ENCODE measurements at places on chromosomes 6 and 20.

GRCh38 chr20:63968136-63968927 is 1.4 kb downstream of the ZNF512B start:
- no peak for DNase-seq

GRCh38 chr20:61500791-61501321 is 248.8 kb downstream of the CDH4 start:
- DNase-seq, result no peak

- DNase-seq, result no peak
Observed at GRCh38 chr20:11205769-11206362, 532.1 kb upstream of the JAG1 start.

DNA sequence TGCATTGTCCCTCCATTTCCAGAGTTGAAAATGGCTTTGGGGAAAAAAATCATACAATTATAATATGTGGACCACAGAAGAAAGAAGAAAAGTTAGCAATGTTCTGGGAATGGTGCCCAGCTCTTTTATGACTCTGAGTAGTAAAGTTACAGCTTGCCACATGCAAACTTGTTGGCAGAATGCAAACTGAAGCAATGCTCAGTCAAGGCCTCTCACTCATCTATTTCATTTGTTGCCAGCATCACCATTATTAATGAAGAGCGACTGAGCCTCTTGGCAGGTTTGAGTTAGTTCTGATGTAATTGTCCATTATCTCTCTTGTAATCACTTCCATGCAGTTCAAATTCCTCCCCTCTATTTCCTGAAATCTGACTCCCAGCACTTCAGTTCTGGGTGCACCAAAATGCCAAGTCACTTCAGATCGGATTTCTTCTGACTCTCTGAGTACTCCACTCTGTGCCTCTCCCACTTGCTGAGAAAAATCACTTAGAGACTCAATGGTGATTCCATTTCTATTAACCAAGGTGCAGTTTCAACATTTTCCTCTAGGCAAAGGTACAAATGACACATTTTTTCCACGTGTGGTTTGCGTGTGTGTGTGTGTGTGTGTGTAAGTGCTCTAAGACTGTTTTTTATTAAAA is 154.4 kb upstream of the STMND1 start:
- DNase-seq, result peak; percentile 98

GRCh38 chr6:44593539-44593944 is 206.0 kb downstream of the CDC5L start:
- DNase-seq, result peak; percentile 75

DNA sequence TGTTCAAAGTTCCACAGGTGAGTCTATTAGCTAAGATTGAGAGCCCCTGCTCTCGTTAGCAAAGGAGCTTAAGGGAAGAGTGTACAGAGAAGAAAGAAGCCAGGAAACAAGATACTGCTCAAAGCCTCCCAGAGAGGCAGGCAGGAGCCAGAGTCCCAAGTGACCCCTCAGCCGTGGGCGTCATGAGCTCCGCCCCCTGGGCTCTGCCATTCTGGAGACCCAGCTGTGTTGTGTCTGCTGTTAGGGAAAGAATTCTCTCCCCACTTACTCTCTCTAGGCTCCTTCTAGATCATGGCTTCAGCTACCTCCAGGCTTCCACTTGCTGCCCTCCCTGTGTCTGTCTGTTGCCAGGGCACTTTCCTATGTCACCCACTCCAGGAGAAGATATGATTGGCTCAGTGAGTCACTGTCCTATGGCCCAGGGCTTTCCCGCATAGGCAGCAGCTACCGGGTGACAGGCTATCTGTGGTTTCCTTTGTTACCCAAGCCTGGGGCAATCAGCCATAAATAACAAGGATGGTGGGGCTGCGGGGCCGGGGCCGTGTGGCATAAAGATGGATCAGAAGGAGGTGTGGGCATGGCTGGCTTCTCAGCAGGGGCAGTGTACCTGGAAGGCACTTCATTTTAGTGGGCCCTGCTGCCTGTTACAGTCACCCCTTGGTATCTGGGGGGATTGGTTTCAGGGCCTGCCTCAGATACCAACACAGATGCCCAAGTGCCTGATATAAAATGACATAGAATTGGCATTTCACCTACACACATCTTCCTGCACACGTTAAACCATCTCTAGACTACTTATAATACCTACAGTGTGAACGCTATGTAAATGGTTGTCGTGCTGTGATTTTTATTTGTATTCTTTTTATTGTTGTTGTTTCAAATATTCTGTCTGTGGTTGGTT is 118.9 kb downstream of the ARMC2 start:
- peak; percentile 52 for DNase-seq

- DNase-seq, result no peak
Observed at GRCh38 chr20:2804041-2804828, 3.8 kb upstream of the CPXM1 start.

DNA sequence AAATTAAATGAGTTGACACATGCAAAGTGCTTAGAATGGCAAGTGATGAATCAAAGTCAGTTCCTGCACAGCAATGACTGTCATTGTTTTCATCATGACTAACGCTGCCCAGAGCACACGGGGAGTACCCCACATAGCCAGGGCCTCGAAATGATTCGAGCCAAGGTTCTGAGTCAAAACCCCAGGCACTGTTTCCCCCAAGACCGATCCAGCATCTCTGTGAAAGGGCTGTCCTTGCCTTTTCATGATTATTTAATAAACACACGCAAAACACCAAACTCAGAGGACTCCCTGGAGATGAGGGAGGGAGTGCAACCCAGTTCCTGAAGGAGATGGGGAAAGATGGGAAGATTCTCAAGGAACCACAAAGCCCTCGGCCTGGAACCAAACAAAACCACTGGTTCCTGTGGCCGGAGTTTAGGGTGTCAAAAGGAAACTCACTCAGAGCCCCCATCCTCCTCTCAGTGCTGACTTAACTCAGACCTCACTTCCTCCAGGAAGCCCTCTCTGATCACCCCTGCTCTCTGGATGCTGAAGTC is 3.8 kb downstream of the PREX1 start:
- peak; percentile 83 for DNase-seq

DNA sequence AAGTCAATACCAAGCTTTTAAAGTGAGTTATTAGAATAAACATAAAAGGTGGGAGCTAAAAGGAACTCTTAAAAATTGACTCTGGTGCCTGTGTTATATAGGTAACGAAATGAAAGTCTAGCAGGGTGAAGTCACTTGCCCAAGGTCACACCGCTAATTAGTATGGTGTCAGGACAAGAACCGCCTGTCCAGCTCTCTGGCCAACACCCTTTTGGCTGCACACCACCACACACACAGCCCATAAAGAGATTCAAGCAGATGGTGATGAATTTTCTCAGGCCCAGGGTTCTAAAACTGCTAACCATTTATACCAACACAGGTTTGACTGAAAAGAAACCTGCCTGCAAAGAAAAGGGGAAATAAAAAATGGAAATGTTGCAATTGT is 20.2 kb downstream of the GFOD1 start:
- no peak for DNase-seq

GRCh38 chr20:32336918-32337347 is 21.2 kb upstream of the ASXL1 start:
- DNase-seq, result peak; percentile 60

DNA sequence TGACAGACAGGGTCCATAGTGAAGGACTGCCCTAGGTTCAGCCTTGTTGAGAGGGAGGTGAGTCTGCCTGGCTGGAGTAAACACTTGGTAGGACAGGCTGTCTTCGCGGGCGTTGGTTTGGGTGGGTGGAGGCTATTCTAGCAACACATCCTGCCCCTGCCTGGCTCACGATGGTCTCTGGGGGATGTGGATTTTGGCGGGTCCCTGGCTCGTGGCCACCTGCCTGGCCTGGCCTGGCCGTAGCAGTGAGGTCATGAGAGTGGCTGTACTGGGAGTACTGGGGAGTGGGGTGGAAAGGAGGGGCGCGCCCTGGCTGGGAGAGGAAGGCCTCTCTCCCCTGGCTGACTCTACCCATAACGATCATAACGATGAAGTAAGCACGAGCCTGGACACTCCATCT is 30.2 kb upstream of the MRPS18A start:
- peak; percentile 68 for DNase-seq

DNA sequence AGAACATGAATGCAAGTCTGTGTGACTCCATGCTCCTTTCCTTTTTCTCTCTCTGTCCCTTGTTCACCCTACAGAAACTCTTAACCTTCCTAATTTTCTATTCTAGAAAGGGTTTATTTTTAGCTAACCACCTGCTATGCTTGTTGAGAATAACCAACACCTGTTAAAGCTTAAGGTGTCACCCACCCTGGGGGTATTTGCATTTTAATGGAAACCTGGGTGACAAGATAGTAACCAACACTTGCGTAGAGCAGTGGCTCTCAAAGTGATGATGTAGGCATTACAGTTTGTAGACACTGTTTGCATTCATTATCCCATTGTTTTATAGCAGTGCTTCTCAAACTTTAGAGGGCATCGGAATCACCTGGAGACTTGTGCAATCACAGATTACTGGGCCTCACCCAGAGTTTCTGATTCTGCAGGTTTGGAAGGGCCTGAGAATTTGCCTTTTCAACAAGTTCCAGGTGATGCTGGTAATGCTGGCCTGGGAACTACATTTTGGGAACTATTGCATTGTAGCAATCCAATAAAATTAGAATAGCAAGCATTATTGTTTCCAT is 114.4 kb upstream of the ARMC2 start:
- no peak for DNase-seq

GRCh38 chr6:108560463-108561308 is at the start of gene FOXO3:
FOXO3 (plus strand) TSS chr6:108560917; CDS start chr6:108561209, 292 bp downstream.
- peak; percentile 77 for DNase-seq

GRCh38 chr6:75557068-75557467 is 44.6 kb upstream of the SENP6 start:
- DNase-seq, result no peak

DNA sequence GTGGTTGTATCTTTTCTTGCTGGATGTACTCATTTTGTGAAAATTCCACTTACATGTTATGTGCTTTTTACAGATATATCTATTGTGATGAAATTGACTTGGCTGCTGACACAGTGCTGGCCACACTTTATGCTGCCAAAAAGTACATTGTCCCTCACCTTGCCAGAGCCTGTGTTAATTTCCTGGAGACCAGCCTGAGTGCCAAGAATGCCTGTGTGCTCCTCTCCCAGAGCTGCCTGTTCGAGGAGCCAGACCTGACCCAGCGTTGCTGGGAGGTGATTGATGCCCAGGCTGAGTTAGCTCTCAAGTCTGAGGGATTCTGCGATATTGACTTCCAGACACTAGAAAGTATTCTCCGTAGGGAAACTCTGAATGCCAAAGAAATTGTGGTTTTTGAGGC is 4.9 kb downstream of the BTBD3 start:
- no peak for DNase-seq

GRCh38 chr6:79922018-79922417 is 25.3 kb downstream of the ELOVL4 start:
- no peak for DNase-seq

DNA sequence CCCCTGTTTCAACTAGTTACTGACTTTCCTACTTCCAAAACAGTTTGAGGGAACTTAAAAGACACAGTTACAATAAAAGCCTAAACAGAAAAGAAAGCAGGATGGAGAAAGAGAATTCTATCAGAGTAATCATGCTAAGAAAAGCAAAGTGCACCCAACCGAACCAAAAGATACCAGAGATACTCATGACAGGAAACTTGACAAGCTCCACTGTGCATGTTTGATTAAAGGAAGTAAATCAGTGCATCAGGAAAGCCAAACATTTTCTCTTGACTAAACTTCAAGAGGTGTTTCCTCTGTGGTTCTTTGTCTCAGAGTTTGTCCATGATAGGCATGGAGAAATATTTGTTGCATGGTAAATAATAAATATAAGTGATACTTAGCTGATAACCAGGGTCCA is 138.9 kb downstream of the PACRG start:
- DNase-seq, result no peak

DNA sequence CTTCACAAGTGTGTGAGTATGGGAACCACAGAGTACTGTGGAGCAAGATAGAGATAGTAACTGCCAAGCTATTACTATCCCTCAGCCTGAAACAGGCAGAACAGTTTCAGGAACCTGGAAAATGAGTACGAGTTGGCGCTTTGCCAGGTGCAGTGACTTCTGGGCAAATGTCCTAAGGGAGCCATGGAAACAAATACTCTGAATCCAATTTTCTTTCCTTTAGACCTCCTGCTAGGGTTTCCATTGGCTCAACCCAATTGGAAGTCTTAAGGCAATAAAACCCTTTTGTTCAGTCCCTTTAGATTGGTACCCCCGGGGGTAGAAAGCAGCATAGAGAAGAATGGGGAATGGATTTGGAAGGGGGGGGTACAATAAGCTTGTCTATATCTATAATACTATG is 205.0 kb upstream of the EPHA7 start:
- no peak for DNase-seq

- peak; percentile 57 for DNase-seq
Observed at GRCh38 chr6:97947841-97948240, 664.8 kb upstream of the MMS22L start.

GRCh38 chr6:32105433-32105832 is 3.7 kb downstream of the TNXB start:
- DNase-seq, result no peak

DNA sequence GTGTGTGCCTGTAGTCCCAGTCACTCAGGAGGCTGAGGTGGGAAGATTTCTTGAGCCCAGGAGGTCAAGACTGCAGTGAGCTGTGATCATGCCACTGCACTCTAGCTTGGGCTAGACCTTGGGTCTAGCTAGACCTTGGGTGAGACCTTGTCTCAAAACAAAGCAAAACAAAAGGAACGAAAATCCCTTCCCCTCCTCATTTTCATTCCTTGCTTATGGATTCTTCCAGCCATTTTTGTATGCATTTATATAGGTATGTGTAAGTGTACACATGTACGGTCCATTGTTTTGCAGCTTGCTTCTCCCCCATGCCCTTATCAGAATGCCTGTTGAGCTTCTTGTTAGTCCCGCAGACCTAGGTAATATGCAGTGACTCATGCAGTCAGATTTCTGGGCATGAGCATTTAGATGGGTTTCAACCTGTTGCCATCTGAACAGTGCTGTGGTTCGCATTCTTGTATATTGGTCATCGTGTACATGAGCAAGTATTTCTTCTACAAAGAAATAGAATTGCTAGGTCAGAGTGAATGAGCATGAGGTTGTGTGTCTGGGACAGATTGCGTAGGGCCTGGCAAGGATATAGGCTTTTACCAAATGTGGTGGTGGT is 73.2 kb downstream of the ATRN start:
- DNase-seq, result no peak

DNA sequence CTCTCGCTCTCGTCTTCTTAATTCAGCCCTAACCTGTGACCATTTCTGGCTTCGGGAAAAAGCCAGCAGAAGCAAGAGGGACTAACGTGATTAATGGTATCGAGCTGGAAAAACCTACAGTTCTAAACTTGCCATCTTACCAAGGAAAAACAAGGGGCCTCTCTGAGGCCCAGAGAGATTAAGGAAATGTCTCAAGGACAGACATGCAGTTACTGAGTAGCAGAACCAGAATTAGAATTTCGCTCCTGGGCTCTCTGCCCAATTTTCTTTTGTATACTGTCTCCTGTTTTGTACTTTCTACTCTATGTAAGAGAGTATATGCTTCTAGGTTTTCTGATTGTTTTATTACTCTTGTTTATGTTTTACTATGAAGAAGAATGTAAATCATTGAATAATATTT is 67.8 kb upstream of the LTV1 start:
- DNase-seq, result no peak

DNA sequence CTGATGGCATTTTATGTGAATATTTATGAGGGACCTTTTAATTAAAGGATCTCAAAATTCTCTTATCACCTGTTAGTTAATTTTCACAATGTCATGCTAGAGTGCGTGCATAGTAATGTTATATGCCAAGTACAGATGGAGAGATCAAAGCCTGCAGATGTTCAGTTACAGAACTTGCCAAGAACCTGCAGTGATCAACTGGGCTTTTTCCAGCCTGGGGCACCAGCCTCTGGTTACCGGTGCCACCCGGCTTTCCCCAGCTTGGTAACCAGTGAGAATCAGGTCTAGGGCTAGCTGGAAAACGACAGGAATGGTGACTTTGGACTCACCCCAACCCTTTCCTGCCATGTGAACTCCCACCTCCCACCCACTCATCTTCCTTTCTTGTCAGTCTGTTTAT is 91.8 kb downstream of the CAP2 start:
- DNase-seq, result no peak
